Epithelial cell of esophagus (primary cell): ENCODE measurements at places on chromosomes 16 and 17.

- DNase-seq = peak; percentile 98
These were observed 10.1 kb downstream of the KRT39 start for GRCh38 chr17:40956401-40957254.

DNA sequence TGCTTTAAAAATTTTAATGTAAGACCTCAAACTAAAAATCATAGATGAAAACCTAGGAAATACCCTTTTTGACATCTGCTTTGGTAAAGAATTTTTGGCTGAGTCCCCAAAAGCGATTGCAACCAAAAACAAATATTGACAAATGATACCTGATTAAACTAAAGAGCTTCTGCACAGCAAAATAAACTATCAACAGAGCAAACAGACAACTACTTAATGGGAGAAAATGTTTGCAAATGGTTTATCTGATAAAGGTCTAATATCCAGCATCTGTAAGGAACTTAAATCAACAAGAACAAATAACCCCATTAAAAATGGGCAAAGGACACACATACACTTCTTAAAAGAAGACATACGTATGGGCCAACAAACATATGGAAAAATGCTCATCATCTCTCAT, 242.5 kb downstream of the BCAS3 start:
- no peak for DNase-seq

DNA sequence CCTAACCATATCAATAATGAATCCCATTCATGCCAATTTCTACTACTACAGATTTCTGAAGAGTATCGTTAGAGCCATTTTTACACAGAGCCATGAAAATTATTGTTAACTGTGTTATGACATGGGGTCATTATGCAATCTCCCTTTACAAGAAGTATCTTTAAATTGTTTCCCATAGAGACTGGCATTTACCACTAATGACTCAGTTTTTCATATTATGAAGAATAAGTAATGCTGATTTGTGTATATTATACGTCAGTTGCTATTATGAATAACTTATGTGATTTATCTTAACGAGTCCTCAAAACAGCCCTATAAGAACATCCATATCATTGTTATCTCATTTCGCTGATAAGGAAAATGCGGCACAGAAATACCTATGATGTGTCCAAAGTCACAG, 173.8 kb downstream of the KCNJ2 start:
- no peak for DNase-seq

GRCh38 chr17:72613806-72614292, 478.6 kb downstream of the SLC39A11 start:
- peak; percentile 85 for DNase-seq

DNA sequence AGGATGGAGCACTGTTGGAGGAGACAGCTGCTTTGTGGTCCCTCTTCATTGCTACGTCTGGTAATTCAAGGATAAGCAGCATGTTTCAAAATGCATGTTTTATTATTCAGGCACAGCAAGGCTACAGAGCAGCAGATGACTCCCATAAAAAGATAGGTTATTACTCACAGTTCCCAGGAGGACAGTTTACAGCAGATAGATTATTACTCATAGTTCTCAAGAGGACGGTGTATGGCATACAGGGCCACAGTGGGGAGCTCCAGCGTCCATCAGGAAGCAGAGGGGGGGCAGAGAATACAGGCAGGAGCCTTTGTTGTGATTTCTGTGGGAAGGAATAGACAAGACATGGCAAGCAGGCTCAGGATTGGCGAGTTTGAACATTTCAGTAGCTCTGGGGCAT, 72.9 kb downstream of the DNAH9 start:
- DNase-seq = no peak

DNA sequence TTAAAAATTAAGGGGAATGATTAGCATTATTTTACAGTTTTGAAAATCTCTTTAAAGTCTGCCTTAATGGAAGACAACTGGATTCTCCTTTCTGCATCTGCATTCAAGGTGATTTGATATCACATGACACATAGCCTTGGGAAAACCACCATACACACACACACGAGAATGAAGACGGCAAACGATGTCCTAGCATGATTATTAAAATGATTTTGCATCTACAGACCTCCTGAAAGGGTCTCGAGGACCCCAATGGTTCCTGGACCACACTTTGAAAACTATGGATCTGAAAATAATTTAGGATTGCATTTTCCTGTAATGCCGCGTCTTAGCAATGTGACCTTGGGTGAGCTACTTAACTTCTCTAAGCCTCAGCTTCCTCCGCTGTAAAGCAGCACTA, 11.8 kb upstream of the CHST4 start:
- no peak for DNase-seq

- no peak for DNase-seq
These were observed 44.2 kb upstream of the TRAP1 start for GRCh38 chr16:3761375-3762106.

DNA sequence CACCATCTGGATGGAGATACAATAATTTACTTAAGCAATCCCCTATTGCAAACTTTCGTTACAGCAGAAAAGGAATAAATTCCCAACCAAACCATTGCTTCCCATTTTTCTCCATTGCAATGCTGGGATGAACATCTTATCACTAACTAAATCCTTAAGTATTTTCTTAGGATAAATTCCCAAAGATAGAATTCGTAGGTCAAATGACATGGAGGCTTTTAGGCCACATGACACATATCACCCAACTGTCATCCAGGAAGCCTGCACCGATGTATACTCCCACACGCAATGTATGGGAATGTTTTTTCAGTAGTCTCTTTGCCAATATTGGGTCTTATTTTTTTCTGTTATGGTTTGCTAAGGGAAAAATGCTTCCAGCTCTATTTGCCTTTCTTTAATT, 1.6 kb upstream of the TLCD2 start:
- DNase-seq = no peak

GRCh38 chr16:88281858-88282563, 100.7 kb upstream of the ZNF469 start:
- no peak for DNase-seq

DNA sequence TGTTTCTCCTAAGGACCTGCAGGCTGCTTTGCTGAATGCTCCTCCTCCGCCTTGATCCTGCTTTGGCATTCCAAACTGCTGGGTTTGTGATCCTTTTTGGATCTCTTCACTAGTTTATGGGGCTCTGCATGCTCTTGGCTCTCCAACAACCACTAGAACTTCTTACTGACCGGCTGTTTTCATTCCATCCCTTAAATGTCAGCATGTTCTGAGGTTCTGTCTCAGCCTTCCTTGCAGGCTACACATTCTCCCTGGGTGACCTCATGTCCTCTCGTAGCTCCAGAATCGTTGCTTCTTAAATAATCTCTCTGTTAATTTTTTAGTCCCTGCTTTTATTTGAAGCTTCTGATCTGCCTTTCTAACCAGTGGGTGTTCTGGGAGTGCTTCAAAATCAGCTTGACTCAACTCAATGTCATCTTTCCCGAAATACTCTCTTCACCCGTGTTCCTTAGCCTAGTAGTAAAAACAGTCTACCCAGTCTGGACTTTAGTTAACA, 119.0 kb upstream of the HS3ST2 start:
- no peak for DNase-seq

DNA sequence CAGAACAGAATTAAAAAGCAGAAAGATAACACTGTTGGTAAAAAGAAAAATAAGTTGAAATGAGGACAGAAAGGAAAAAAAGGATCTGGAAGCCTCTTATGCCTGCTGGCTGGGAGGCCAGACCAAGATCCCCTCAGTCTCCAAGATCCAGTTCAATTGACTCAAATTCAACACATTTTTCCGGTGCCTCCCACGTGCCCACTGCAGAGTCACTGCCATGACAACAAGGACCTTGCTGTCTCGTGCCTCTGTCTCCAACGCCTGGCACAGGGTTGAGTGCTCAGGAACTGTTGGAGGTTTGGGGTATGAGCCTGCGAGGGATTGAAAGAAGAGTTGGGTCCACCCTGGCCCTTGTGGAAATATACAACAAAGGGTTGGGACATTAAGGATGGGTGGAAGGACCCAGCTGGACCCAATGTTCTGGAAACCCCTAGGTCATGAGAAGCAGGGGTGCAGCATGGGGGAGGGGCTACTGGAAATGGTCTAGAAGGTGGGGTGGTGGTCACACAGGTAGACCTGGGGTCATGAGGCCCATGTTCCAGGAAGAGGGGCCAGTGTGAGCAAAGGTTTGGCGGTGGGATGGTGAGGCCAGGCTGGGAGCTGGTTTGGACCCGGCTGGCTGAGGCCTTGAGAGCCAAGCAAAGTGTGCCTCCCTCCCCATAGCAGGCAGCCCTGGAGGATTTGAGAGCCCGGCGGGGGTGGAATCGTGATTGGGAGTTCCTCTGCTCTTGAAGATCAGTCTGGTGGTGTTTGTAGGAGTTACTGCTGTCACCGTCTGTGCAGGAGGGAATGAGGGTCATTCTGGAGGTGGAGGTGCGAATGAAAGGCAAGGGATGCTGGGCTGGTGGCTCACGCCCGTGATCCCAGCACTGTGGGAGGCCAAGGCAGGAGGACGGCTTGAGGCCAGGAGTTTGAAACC, 1.3 kb downstream of the IL34 start:
- no peak for DNase-seq

GRCh38 chr17:32551186-32551955, 64.6 kb downstream of the CDK5R1 start:
- DNase-seq = peak; percentile 97

- no peak for DNase-seq
These were observed 98.2 kb downstream of the CYLD start for GRCh38 chr16:50839920-50840729.

DNA sequence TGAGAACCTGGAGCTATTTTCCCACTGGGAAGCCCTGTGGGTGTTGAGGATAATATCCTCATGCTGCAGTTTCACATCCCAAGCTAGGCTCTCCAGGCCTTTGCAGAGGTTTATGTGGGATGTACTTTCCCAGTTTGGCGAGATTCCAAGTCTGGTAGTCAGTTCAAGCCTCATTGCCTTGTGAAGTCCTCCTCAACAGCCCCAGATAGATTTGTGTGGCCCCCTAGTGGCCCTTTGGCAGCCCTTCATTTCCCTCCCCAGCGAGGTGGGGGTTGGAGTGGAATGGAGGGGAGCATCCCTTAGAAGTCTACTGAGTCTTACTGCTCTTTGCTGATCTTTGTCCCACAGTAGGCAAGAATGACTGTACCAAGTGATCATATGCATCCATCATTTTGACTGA, 137.9 kb downstream of the CDH11 start:
- DNase-seq = peak; percentile 74

DNA sequence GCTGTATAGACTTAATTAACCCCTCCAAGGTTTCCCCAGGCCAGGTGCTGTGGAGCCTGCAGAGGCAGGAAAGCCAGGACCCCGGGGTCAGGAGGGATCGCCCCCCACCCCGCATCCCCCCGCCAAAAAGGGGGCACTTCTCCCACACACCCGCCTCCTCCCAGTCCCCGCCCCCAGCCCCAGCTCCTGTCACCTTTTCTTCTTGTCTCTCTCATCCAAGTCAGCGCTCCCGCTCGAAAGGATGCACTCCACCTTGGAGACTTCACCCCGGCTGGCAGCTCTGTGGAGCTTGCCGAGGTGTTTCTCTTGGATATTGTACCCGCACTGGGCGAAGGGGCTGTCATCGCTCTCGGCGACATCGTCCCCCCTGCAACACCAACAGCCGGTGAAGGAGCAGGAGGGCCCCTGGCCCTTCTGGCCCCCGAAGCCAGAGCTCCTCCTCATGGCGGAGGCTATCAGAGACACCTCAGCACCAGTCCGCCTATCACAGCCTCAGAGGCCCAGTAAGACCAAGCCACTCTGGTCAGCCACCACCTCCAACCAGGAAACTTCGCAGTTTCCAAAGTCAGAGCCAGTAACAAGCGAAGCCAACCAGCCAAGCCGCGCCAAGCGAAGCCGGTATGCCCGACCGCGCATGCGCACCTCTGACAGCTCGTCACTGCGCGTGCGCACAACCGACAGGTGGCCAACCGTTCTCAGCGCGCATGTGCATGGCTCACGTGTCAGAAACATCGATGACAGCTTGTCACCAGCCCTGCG, 52.5 kb downstream of the SHCBP1 start:
- DNase-seq = no peak

- DNase-seq = no peak
These were observed 5.4 kb downstream of the VMP1 start for GRCh38 chr17:59712862-59713261.

- DNase-seq = no peak
These were observed 25.7 kb downstream of the MAP3K3 start for GRCh38 chr17:63647936-63648335.

DNA sequence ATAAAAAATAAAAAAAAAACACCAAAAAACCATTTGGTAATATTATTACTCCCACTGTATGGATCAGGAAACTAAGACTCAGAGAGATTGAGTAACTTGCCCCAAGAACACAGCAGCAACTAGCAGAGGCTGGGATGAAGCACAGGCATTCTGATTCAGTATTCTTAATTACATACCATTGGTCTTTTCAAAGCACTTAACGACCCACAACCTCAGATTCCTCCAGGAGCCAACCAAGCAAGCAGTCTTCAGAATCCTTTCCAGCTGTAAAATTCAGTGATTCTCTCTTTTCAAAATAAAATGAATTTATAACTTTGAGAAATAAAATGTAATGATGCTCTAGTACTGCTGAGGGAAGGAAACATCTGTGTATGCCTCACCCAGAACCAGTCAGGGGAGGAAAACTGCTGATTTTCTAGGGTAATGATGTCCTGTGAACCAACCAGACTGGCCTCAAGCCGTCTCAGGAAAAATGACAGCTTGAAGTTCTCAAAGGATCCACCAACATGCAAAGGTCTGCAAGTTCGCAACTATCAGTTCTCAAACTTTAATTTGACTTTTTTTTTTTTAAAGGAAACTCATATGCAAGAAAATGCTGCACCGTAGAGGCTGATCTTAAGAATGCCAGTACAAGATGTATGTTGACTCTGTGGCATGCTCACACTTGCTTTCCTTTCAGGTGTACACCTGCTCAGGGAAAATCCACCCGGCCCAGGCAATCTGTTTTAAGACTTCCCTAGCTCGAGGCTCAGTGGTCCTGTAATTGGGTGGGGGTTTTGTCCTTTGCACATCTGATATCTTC, 9.0 kb downstream of the CUEDC1 start:
- peak; percentile 92 for DNase-seq

DNA sequence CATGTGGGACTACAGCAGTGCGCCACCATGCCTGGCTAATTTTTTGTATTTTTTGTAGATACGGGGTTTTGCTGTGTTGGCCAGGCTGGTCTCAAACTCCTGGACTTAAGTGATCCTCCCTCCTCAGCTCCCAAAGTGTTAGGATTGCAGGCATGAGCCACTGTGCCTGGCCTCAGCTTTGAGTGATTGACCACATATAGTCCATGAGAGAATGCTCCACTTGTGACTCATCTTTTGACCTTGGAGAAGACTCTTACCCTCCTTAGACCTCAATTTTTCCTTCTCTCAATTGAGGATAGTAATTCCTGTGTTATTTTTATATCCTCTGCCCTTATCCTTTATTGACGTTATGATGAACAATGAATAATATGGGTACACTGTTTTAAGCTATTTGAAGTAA, 30.9 kb upstream of the DUSP14 start:
- peak; percentile 14 for DNase-seq
